ENCODE measurements at places on chromosomes 2 and 18. TPM values are rescaled to one million over a fixed set of nuclear protein-coding genes. Genes with fewer than 3 reads are reported as not detected.
A peak's percentile ranks its signal among the peaks of the same experiment; 100 is the strongest.

- DNase-seq = peak; percentile 81
Observed at GRCh38 chr2:105398336-105399206, at the start of gene FHL2. TSS of gene FHL2 (minus strand) at chr2:105399051. CDS start at chr2:105386516, 12,535 bp downstream.

DNA sequence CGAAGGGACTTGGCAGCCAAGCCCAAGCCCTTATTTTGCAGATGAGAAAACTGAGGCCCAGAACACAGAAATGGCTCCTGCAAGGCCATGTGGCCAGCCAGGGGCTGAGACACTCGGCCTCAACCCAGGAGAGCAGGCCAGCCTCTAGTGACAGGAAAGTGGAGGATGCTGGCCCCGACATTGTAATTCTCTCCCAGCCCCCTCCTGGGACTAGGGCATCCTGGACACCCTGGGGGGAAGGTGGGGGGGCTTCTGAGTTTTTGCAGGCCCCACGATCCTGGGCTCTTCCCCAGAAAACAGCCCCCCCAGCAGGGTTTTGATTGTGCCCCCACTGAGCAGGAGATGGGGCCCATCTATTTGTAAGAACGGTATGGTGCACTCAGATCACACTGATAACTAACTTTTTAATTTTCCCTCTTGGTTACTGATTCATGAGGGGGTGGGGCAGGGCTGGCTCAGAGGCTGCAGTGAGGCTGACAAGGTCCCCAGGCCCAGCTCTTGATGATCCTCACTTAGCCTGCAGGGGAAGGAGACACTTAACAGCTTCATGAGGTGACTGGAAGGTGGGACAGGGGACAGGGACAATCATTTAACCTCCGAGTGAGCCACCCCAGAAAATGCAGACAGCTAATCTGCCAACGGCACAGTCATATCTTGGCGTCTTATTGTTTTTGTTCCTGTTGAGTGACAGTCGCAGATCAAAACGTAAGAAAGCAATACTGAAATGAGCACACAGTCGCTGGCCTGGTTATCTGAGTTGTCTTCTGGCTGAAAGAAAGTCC is 18.9 kb downstream of the SMAD7 start:
- no peak for DNase-seq

DNA sequence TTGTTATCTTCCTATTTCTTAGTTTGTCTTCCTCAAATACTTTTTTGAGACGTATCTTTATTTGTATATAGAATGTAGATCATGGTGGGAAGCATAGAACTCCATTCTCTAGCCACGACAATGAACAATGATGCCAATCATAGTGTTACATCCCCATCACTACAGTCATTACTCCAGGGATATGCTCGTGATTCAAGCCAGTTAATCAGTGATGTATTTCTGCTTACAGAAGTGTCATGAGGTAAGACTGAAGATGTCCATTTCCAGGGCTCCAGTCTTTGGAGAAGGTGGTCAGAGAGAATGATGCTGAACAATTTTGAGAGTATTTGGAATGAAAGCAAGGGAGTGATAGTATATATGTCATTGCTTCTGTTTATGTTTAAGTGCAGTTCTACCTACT is 777.2 kb upstream of the TMEFF2 start:
- no peak for DNase-seq

DNA sequence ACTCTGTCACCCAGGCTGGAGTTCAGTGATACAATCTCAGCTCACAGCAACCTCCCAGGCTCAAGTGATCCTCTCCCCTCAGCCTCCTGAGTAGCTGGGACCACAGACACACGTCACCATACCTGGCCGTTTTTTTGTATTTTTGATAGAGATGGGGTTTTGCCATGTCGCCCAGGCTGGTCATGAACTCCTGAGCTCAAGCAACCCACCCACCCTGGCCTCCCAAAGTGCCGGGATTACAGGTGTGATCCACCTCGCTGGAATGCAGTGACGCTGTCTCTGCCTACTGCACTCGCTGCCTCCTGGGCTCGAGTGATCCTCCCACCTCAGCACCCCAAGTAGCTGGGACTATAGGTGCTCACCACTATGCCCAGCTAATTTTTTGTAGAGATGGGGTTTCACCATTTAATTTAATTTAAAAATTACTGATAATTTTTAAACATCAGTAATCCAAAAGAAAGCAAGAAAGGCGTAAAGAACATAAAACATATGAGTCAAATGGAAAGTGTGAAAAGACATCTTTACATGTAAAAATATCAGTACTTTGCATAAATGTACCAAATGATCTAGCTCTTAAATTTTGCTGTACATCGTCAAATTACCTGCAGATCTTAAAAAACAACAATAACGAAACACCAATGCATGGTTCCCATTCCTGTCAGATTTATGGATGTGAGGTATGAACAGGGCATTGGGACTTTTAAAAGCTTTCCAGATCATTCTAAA is 2.8 kb upstream of the ZNF236 start:
- DNase-seq = no peak

DNA sequence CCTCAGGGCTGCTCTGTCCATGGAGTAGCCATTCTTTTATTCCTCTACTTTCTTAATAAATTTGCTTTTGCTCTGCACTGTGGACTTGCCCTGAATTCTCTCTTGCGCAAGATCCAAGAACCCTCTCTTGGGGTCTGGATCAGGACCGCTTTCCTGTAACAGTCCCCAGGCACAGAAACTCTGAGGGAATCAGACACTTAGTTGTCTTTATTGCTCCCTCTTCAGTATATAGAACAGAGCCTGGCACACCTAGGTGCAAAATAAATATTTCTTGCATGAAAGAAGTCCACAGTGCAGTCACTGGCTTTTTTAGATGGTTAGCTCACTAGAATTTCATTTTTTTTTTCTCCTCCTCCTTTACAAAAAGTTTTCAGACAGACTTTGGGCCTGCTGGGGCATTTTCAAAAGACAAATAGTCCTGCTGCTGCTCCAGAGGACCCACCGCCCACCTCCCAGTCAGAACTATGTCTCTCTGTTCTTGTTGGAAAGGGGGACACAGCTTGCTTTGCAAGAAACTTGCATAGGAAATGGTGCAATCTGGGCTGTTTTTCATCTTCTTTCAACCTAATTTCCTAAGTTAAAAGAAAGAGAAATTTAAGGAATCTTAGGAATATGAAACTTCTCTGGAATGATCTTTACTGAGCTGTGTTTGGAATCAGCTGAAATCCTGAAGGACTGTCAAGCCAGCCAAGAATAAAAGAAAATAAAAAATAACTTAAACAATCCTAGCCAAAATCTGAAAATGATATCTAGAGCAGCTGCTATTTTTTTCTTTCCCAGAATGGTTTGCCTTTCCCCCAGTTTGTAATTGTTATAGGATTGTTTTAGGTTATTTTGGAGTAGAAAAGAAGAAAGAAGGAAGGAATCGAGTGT is 31.7 kb upstream of the MAP4K3 start:
- DNase-seq = no peak

DNA sequence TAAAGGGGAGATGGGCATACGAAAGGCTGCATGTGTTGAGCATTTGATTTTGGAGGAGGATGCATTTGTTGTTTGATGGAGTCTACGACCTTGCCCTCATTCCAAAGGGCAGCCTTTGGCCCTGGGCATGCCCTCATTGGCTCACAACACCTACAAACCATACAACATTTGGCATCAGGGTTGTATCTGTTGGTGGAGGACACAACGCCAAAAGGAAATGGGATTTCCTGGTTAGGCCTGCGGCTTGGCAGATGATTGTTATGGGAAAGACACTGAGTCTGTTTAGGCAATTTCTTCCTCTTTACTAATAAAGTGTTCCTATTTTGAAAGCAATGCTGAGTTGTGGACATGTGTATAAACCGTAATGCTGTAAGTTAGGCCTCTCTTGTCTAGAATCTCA is 246.9 kb downstream of the LDLRAD4 start:
- no peak for DNase-seq

The SPRED2 gene
- 41.2 TPM for polyA plus RNA-seq

DNA sequence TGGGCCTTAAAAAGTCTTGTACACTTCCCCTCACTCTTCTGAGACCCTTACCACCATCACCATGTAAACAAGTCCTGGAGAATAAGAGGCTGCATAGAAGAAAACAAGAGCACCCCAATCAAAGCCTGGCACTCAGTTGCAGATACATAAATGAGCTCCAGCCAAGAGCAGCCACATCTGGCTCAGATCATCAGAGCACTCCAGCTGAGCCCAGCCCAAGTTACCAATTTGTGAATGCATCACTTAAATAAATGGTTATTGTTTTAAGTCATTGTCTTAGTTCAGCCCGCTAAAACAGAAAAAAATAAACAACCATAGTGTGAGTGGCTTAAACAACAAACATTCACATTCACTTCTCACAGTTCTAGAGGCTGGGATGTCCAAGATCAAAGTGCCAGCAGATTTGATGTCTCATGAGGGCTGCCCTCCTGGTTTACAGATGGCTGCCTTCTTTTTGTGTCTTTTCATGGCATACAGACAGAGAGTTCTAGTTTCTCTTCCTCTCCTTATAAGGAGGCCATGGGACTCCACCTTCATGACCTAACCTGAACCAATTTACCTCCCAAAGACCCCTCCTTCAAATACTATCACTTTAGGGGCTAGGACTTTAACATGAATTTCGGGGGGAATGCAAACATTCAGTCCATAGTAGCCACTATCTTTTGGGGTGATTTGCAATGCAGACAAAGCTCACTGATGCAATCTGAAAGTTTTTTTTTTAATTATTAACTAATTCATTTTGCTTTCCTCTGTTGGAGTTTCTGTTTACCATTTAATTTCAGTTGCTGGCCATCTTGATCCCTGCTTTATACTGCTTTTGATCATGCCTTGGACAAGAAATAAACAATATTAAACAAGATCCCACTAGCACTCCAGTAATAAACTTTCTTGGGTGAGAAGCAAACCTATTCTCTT is 187.5 kb upstream of the ACVR2A start:
- no peak for DNase-seq

GRCh38 chr2:205764270-205764746 is 82.0 kb downstream of the NRP2 start:
- no peak for DNase-seq

All from left kidney (tissue), 8 donors.